ENCODE measurements at places on chromosomes 3 and 15. TPM values are rescaled to one million over a fixed set of nuclear protein-coding genes. Genes with fewer than 3 reads are reported as not detected.

DNA sequence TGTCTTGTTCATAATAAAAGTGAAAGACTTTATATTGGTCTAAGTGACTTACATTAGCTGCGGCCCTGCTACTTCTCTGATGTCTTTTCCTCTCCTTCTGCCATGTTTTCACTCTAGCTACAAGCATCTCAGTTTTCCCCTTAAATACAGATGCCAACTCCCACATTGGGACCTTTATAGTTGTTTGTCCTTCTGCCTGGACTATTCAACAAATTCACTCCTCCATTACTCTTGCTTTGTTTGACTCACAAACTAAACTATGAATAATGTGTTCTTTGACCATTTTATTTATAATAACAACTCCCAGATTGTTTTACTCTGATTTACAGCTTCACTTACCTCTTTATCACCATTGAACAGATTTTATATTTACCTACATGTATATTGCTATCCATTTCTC, 1369.9 kb downstream of the SI start:
- no peak for DNase-seq

SEC62 gene
- total RNA-seq, result 98.7 TPM

HMG20A gene
- 60.2 TPM for total RNA-seq

GRCh38 chr3:126546013-126546412, 12.7 kb downstream of the C3orf22 start:
- DNase-seq, result no peak

- no peak for DNase-seq
Observed at GRCh38 chr15:25860885-25861866, 2.0 kb downstream of the ATP10A start.

ADCY5 gene
- total RNA-seq, result 6.1 TPM

DNA sequence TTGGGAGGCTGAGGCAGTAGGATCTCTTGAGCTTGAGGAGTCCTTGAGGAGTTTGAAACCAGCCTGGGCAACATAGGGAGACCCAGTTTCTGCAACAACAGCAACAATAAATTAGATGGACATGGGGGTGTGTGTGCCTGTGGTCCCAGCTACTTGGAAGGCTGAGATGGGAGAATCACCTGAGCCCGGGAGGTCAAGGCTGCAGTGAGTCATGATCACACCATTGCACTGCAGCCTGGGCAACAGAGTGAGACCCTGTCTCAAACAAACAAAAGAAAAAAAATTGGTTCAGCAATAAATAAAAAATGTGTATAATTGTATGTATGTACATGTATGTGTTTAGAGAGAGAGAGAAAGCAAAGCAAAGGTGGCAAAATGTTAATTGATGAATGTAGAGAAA, 83.1 kb downstream of the PDE8A start:
- no peak for DNase-seq

TMC3 gene
- total RNA-seq, result not detected

GRCh38 chr3:195555110-195555509, 12.0 kb upstream of the PPP1R2 start:
- DNase-seq, result peak; percentile 76

GRCh38 chr15:43186003-43186353, 775 bp downstream of the CCNDBP1 start:
- DNase-seq, result no peak

DNA sequence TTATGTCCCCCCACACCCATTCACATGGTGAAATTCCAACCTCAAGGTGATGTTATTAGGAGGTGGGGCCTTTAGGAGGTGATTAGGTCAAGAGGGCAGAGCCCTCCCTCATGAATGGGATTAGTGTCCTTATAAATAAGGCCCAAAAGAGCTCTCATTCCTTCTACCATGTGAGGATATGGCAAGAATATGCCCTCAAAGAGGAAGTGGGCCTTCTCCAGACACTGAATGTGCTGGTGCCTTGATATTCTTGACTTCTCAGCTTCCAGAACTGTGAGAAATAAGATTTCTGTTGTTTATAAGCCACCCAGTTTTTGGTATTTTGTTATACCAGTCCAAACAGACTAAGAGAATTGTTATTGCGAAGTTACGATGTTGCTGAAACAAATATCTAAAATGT, 94.4 kb downstream of the ANKRD28 start:
- DNase-seq, result no peak

DNA sequence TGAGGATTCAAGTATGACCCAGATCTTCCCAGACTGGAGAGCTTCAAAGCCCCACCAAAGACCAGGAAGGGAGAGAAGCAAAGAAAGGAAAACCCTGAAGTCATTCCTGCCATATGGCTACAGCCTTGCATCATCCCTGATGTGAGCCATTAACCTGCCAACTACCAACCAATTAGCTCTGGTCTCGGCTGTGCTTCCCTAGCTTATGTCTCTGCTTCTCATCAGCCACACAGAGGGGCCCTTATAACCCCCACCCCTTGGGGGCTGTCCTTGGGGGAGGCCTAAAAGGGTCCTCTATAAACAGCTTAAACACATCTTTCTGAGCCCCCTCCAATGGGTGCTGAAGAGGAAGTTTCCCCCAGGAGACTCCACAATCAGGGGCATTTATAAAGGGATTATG, 52.8 kb downstream of the NOX5 start:
- peak; percentile 10 for DNase-seq

GABRR3 gene
- total RNA-seq, result not detected

DNA sequence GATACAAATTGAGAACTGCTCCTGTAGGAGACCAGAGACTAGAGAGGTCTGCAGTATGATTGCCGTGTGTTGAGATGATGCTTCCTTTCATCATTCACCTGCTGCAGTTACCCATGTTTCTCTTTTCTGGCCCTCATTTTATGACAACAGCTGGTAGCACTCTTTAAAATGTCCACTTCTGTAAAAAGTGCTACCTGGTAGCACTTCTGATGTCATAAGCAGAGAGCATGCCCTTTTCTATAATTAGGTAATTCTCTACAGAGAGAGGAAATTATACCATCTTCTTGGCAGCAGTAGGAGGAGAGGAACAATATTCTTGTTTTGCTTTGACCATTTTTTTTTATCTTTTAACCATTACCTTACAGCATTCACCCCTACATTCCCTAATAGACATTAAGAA, 123.8 kb downstream of the PPM1L start:
- no peak for DNase-seq

LRRC57 gene
- 20.9 TPM for total RNA-seq

DNA sequence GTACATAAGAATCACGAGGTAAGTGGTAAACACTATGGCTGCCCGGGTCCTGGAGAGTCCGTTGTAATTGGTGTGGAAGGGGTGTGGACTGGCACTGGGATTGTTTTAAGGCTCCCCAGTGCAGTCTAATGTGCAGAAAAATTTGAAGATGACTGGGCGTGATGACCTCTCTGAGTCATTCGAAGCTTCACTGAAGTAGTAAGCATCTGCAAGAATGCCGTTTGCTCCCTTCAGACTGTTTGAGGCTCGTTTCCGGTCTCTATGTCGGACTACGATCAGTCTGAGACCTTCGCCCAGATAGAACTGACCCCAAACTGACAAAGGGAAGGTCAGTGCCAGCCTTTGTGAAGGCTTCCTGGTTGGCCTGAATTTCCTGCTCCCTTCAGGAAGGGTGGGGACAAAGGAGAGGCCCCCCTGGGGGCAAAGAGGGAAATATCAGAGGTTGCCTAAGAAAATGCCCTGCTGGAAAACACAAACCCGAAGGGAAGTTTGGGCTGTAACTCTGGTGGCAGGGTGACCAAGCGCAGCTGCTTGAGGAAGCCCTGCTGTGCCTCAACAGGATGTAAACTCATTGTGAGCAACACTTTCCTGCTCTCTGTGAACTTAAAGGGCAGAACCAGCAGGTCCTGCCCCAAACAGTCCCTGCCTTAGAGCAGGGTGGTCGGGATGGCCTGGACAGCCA, 34.6 kb downstream of the BTD start:
- DNase-seq, result no peak

- no peak for DNase-seq
Observed at GRCh38 chr3:166526881-166527280, 689.7 kb upstream of the BCHE start.

- DNase-seq, result no peak
Observed at GRCh38 chr15:44620081-44620480, 43.4 kb downstream of the SPG11 start.

LYSMD2 gene
- total RNA-seq, result 4.1 TPM

DNA sequence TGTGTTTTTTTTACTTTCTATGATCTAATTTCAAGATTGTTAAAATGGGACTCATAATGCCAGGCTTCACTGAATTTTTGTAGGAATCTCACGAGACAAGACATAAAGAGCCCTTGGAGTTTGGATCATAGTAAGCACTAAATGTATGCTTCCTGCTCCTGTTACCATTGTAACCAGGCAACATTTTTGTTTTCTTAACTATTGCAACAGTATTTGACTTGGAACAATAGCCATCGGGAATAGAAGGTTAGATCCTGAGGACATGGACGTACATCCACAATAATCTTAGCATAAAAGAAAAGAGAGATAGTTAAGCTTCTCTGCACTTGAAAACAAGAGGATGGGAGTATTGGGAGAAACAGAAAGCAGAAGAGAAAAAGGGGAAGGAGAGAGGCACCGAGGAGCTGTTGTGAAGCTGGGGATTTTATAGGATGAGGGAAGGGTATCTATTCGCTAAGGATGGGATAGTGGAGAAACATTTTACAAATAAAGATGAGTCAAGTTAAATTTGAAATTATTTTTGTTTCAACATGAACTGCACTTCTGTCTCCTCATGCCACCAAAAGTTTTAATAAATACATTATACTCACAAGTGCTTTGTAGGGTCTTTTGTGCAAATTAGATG, 131.4 kb downstream of the TMCO5A start:
- DNase-seq, result no peak

DNA sequence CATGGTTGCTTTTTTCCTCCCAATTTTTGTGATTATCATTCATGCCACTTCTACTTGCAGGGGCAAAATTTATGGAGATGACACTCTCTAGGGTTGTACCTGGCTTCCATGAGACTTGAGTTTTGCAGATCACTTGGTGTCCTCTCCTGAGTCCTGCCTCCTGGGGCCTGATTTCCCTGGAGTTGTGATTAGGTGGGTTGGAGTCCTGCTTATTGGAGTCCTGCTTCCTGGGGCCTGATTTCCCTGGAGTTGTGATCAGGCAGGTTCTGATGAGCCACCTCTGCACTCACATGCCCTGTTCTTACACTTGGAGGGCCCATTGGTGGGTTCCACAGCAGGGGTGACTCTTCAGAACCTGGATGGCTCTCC, 102.0 kb downstream of the PDCD6IP start:
- DNase-seq, result no peak

MED12L gene
- 16.4 TPM for total RNA-seq

TTC23 gene
- total RNA-seq, result 12.2 TPM

GRCh38 chr3:12613250-12613649, 50.7 kb downstream of the RAF1 start:
- no peak for DNase-seq

DNA sequence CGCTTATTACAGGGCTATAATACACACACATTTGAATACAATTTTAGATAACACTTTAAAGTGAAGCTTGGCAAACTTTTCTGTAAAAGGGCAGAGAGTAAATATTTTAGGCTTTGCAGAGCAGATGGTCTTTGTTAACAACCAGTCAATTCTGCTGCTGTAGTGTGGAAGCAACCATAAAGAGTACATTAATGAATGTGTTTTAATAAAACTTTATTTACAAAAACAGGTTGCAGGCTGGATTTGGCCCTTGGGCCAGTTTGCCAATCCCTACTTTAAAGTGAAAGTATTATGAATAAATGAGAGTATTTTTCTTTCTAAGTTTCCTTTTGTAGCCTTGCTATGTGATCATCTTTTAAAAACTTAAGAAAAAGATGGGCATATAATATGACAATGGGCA, 20.7 kb upstream of the ANKRD34C start:
- DNase-seq, result no peak
